ENCODE measurements at places on chromosomes 13 and 19. TPM values are rescaled to one million over a fixed set of nuclear protein-coding genes. Genes with fewer than 3 reads are reported as not detected.

GRCh38 chr13:44416301-44416700, 42.7 kb downstream of the SERP2 start:
- H3K27me3 ChIP-seq: no peaks in the 10 kb centered on the region
- no peaks in the 10 kb centered on the region for H3K36me3 ChIP-seq
- peaks cover 7% of the 10 kb centered on the region for H3K4me1 ChIP-seq
- no peak for DNase-seq
- no peak overlapping the region for H3K27ac ChIP-seq
- H3K4me3 ChIP-seq: no peak overlapping the region

GRCh38 chr13:87259479-87260083, 411.6 kb upstream of the SLITRK5 start:
- no peaks in the 10 kb centered on the region for H3K36me3 ChIP-seq
- no peak overlapping the region for H3K27ac ChIP-seq
- DNase-seq: peak; percentile 50
- no peaks in the 10 kb centered on the region for H3K4me1 ChIP-seq

ZNF28 gene
- total RNA-seq: 21.8 TPM

AMH gene
- 4.2 TPM for total RNA-seq

COMP gene
- 0.68 TPM for total RNA-seq

DNA sequence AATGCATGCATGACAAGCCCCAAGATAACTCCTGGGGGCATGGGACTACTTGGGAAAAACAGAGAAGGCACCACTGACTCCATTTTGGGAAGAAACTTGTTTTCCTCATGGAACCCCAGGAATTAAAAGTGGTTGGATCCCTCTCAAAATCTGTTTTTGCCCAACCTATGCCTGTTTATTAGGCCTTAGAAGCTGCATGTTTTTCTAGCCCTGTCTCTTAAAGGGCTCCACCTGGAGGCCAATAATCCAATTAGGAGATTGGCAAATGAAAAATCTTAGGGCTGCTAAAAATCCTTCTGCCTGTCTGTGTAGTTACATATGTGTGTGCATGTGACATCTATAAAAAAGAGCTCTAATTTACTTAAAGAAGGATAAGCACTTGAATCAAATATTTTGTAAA, 26.9 kb downstream of the MED4 start:
- peaks cover 18% of the 10 kb centered on the region for H3K36me3 ChIP-seq
- H3K4me1 ChIP-seq: no peaks in the 10 kb centered on the region
- no peak for DNase-seq
- no peak overlapping the region for H3K27ac ChIP-seq
- no peaks in the 10 kb centered on the region for H3K27me3 ChIP-seq
- H3K4me3 ChIP-seq: no peak overlapping the region

CEACAM7 gene
- not detected for total RNA-seq

GRCh38 chr13:49927755-49928154, 8.4 kb downstream of the SPRYD7 start:
- peaks cover 8% of the 10 kb centered on the region for H3K36me3 ChIP-seq
- H3K4me3 ChIP-seq: no peak overlapping the region
- DNase-seq: no peak
- no peaks in the 10 kb centered on the region for H3K27me3 ChIP-seq
- no peak overlapping the region for H3K27ac ChIP-seq

- no peak overlapping the region for H3K4me3 ChIP-seq
- no peaks in the 10 kb centered on the region for H3K36me3 ChIP-seq
Observed at GRCh38 chr13:112773601-112774447, 84.0 kb downstream of the ATP11A start.

ZSCAN18 gene
- total RNA-seq: 129 TPM

ZNF729 gene
- not detected for total RNA-seq

All from thyroid gland (tissue), 4 donors.